Stimulated activated CD4-positive, alpha-beta T cell treated with anti-CD3 and anti-CD28 coated beads, TNF-alpha, amount 100 ng/mL, for 24 hours (primary cell): ENCODE measurements at places on chromosomes 2 and 18.

GRCh38 chr2:205715831-205716525, 33.7 kb downstream of the NRP2 start:
- no peak for DNase-seq

- DNase-seq = no peak
Measured at GRCh38 chr2:223093436-223094241, 41.6 kb downstream of the KCNE4 start.

- DNase-seq = no peak
Measured at GRCh38 chr2:202418511-202418910, 42.4 kb downstream of the BMPR2 start.

GRCh38 chr2:235707411-235708096, 213.7 kb downstream of the AGAP1 start:
- DNase-seq = no peak

DNA sequence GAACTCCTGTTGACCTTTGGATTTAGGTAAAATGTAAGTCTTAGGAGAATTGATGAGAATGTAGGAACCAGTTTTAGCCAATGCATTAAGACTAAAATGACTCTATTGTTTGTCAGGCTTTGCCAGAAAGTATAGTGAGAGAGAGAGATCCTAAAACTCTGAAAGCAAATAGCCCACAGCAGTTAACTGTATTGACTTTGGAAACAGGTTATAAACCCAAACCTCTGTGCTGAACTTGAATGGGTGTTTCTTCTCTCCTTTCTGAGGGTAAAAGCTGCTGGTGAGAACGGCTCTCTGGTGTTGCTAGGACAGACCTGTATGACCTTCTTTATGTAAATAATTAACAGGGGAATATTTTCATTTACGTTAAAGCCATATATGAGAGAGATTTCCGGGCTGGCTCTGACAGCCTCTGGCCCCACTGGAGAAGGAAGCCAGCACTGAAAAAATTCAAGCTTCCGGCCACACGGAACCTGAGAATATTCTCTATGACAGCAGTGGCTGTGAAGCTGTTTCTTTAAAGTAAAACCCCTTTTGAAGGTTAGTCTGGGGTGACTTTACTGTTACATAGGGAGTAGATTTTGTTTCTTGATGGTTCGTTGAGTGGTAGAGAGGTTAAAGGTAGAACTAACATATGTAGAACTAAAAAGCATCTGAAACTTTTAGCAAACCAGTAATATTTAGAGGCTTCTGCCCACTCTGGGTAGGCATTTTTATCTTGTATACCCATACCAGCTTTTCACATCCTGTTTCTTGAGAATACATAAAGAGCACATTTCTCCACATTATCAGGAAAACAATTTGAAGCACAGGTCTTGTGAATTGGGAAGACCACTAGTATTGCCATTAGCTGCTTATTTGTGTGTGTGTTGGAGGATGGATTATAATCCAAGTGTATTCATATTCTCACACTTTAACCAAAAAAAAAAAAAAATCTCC, 123.8 kb downstream of the SPTBN1 start:
- DNase-seq = no peak

GRCh38 chr18:3874125-3874524, 424.2 kb downstream of the TGIF1 start:
- DNase-seq = no peak

- DNase-seq = peak; percentile 47
Measured at GRCh38 chr2:161077367-161078210, 82.6 kb upstream of the TANK start.

DNA sequence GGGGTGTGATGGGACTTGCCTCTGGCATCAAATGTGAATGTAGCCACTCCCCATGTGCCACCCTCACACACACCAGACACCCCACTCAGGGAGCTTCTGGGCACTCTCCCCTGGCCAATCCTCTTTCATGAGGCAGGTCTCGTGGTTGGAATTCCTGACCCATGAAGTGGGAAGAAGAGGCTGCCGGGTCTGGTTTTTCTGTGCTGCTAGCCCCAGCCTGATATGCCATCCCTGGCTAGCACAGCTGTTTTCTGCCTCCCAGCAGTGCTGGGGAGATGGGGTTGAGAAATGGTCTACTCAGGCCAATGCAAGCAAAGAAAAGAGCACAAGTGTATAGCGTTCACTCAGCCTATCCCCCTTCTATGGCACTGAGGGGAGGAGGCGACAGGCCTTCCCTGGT, 1.2 kb upstream of the C2orf72 start:
- DNase-seq = no peak

DNA sequence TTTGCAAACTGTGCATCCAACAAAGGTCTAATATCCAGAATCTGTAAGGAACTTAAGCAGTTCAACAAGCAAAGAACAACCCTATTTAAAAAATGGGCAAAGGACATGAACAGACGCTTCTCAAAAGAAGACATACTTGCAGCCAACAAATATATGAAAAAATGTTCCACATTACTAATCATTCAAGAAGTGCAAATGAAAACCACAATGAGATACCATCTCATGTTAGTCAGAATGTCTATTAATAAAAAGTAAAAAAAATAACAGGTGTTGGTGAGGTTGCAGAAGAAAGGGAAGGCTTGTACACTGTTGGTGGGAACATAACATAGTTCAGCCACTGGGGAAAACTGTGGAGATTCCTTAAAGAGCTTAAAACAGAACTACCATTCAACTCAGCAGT, 126.2 kb downstream of the NAT8 start:
- no peak for DNase-seq

DNA sequence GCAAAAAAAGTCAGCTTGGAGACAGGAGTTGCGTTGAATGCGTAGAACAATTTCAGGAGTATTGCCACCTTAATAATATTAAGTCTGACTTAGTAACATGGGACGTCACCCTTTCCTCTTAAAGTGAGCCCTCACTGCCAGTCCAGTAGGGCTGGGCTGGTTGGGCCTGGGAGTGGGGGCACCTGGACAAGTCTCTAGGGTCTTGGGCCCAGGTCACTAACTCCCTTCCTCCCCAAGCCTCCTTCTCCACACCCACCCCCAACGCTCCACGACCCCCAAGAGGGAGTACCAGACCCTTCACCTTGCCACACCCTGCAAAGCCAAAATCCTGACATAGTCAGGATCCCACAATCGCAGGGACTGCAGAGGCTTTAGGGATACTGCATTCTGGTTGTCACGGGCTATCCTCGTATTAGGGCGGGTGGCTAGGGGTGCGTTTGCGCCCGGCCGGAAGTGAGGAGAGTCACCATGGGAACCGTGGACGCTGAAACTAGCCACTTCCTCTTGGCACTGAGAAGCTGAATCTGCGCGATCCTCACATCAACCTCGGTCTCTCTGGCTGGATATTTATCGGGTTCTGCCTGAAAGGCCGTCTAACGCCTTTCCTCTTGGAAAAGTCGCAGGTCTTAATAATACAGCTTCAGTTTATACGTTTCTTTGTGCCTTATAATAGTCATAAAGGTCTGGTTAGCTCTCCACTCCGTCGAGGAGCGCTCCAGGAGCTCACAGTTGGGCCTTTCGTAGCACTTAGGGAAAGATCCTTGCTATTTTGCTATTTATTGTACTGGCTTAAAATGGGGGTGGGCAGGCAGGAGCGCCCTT, 10.3 kb upstream of the CXXC1 start:
- DNase-seq = peak; percentile 47

GRCh38 chr2:42673989-42674579, 89.9 kb downstream of the OXER1 start:
- no peak for DNase-seq

DNA sequence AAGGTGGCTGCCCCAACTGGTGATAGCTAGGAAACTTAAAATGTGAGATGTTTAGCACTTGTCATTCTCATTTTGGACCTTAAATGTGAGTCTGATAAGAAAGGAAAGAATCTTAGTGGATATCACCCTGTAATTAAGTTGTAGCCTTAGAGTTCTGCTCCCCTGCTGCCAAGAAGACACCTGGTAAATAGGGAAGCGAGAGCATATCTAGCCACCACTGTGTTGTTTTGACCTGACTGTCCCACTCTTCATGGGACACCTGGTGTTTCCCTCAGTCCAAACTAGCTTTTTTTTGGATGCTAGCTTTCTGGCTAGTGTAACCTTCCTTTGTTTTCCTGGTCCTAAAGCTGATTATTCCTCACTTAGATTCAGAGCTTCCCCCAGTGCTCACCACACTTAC, 357.6 kb downstream of the RAD51AP2 start:
- DNase-seq = no peak

GRCh38 chr2:84901593-84902120, 3.8 kb upstream of the TMSB10 start:
- DNase-seq = no peak

- no peak for DNase-seq
Measured at GRCh38 chr2:170157025-170157684, 20.8 kb upstream of the MYO3B start.

DNA sequence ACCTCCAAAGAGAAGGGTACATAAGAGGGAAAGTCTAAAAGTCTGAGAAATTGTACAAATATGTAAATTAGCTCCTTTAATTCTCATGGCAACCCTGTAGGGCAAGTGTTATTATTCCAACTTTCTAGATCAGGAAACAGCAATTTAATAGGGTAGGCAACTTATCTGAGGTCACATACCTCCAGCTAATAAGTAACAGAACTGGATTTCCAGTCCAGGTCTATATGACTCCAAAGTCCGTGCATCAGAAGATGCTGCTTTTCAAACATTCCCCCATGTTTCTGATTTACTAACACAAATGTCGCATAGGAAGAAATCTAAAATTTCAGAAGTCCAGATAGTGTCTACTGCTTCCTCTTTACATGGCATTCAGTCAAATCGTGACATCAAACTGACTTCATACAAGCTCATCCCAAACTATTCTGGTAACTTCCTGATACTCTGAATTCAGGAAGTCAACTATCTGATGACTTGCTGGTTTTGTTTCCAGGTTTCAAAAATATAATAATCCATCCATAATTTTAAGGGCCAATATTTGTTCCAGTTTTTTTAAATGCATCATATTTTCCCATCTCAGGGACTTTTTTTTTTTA, 419.3 kb upstream of the ACVR2A start:
- no peak for DNase-seq

GRCh38 chr2:217784996-217785543, 217.7 kb downstream of the TNS1 start:
- DNase-seq = no peak

DNA sequence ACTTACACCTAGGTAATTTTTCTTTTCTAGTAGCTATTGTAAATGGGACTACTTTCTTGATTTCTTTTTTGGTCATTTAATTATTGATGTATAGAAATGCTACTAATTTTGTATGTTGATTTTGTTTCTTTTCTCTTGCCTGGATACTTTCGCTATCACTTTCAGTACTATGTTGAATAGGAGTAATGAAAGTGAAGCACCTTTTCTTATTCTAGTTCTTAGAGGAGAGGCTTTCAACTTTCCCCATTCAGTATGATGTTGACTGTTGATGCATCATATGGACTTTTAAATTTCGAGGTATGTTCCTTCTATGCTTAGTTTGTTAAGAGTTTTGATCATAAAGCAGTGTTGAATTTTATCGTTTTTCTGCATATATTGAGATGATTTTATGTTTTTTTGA, 142.5 kb downstream of the CDH19 start:
- DNase-seq = no peak

DNA sequence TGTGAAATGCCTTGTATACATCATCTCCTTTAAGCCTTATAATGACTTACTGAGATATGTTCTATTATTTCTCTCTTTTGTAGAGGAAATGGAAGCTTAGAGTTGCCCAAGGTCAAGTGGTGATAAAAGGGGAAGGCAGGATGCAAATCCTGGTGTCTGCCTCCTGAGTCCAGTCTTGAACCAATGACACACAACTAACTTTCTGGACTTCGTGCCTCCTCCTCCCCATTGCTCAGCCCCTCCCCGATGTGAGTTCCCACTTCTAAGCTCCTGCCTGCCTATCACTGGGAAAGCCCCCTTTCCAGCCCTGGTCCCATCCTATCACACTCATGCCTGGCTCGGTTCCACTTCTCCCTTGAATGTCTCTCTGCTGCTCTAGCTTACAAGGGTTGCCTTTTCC, 6.9 kb upstream of the CTIF start:
- DNase-seq = no peak

DNA sequence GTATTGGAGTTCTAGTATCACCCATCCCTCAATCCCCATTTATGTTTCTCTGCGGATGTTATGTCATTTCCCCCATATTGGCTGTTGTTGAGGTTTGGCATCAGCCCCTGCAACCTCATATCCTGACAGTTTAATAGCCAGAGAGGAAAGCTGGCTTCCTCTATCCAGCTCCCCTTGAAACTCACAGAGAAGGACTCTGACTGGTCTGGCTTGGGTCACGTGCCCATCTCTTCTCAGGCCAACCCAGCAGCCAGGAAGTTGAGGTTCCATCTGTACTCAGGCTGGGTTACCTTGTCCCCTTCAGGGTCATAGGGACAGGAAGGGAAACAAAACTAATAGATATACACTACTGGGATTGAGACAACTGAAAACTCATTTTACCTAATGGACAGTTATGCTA, 148.0 kb upstream of the SLC14A2 start:
- DNase-seq = no peak

DNA sequence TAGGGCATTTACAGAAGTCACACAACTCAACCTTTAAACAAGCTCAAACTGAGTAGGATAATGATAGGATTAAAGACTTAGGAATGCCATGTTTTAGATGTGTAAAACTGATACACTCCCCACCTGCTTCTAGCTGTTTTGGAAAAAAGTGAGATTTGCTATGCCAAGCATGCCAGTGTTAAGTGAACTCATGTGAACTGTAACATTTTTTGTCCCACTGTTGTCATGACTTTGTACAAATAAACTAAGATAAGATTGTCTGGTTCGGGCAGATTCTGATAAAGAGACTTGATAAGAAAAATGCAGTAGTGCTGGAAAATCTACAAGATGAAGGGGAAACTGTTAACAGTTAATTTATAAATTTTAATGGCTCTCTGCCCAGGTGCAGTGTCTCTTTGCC, 66.5 kb downstream of the GLS start:
- no peak for DNase-seq

DNA sequence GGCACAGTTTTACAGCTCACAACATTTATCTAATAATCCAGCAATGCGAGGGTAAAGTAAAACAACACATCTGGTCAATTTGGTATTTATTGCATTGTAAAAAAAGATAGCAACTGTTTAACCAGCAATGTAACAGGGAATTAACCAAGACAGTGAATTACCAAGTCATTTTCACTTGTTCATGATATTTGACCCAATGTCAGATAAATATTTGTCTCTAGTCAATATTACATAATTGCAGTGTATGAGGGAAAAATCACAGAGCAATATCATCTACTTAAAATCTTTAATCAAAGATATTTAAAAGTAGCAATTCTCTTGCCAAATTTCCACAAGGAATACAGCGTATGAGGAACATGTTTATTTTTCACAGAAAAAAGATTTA, 1265.1 kb upstream of the CHAC2 start:
- no peak for DNase-seq

- DNase-seq = no peak
Measured at GRCh38 chr2:26588576-26588975, 52.6 kb downstream of the CIB4 start.

GRCh38 chr2:230308402-230309000, 18.5 kb upstream of the SP140L start:
- no peak for DNase-seq
